Stimulated activated CD4-positive, alpha-beta T cell treated with anti-CD3 and anti-CD28 coated beads, Interleukin-4, amount 100 ng/mL, for 24 hours (primary cell): ENCODE measurements at places on chromosomes 3 and 15.

DNA sequence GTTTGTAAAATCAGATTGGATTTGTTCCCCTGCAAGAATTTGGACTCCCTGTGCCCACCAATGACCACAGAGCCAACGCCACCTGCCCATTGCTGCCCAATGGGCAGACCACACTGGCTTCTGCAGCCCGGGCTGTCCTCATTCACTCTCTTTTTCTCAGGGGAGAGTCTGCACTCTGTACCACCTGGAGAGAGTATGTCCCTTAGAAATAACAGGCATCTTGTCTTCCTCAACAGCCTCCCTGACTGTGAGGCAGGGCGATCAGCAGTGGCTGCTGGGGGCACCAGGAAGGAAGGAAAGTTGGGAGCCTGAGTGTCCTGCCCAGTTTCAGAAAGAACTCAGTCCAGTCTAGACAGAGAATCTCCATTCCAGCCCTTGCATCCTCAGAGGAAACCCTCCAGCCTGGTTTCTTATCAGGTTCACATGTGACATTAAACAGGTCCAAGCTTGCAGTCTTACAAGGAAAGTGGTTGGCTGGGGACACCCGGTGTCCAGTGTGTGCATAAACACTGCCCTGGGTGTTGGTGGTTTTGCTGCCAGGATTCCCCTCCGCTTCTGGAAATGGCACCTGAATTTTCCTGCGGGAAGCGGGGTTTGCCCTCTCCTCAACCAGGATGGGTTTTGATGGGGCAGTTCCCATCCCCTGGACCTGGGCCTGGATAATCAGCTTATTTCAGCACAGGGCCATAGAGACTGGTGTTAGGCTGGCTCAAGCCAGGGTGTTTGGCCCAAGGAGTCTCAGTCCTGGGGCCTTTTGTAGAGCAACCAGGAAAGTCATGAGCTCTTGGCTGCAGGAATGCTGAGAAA lies 37.2 kb downstream of the SSUH2 start:
- DNase-seq, result no peak

- DNase-seq, result no peak
Observed at GRCh38 chr3:170330366-170330765, 27.1 kb upstream of the SKIL start.

DNA sequence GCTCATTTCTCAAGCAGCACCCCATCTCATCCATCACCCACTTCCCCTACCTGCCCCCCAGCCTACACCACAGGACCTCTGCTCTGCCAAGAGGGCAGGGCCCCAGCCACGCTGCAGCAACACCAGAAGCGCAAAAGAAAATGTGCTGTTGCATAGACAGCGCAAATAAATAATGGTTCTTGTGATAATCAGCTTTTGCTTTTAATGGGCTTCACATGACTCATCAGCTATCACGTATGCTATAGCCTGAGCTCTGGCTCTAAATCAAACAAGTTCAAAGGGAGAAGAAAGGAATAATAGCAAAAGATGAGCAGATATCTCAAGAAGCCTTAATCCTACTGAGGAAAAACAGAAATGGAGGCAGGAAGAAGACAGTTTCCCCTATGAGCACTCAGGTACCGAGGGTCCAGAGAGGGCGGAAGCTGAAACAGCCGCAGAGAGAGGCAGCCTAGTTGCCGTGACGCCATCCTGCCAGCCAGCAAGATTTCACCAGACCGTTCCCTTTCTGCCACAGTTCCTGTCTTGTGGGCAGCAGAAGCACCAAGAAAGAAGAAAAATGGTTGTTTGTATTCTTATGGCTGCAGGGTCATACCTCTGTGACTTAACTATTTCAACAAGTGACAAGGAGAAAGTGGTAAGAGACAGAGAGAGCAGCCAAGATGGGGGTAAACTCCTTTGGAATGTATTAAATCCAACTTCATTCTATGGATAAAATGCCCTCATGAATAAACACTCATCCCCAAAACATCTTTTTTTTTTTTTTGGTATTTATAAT lies 22.0 kb downstream of the RAB27A start:
- peak; percentile 63 for DNase-seq

DNA sequence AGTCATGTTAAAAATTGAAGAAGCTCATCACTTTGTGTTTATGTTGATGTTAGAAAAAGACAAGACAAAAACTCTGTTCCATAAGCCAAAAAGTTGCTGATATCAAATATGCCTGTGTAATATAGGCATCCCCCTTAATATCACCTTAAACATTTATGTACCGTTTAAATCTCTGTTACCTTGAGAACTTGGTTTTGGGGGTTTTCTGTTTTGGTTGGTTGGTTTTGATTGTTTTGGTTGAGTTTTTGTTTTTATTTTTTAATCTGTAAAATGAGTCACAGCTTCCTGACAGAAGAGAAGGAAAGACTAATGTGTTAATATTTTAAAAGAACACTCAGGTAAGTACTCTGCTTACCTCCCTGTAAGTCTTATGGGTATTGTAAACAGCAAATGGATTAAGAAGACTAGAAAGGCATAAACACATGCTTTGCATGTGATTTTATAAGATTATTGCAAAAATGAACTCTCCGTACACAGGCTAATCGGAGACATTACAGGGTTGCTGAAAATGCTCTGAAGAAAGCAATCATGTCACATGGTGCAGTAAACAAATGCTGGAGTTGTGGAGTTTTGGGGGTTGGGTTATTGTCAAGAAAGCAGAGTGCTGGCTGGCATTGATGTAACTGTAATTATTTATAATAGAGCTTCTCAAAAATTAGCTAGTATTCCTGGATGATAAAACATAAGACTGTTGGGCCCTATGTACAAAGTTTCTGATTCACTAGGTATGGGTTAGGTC lies 69.5 kb upstream of the MBNL1 start:
- DNase-seq, result no peak

DNA sequence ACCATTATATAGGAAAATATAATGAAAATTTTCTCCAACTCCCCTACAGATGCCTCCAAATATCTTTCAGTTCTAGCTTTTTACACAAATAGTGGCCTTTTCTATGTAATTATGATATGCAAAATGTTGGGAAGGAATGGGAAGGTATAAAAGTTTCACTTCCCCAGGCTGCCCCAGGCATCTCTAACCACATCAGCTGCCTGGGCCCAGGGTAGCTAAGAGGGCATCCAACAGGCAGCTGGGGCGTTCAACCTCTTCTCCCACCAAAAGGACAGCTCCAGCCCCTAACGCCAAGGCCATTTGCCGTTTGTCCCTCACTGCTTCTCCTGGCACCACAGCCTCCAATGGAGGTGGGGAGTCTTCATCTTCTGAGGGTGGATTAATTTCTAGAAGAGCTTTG lies 188.1 kb upstream of the TSC22D2 start:
- DNase-seq, result no peak

- DNase-seq, result no peak
Observed at GRCh38 chr3:142777927-142778326, 54.1 kb downstream of the TRPC1 start.

DNA sequence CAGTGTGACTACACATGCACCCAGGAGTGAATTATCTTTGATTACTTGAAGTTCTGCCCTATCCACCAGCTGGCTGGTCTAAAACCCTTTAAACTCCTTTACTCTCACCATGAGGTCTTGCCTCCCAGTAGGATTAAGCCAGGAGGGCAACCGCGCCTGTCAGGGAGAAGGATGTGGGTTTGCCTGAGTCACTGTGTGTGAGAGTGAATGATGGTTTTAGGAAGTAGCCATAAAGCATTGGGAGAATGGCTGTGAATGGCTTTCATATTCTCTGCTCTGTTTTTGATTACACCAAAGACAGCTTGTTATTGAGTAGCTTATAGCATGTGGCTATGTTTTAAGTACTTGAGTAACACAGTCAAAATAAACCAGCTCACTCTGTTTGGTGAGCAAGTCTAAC lies 637.7 kb upstream of the TBL1XR1 start:
- no peak for DNase-seq

- DNase-seq, result no peak
Observed at GRCh38 chr3:15315003-15315402, 17.4 kb downstream of the SH3BP5 start.

DNA sequence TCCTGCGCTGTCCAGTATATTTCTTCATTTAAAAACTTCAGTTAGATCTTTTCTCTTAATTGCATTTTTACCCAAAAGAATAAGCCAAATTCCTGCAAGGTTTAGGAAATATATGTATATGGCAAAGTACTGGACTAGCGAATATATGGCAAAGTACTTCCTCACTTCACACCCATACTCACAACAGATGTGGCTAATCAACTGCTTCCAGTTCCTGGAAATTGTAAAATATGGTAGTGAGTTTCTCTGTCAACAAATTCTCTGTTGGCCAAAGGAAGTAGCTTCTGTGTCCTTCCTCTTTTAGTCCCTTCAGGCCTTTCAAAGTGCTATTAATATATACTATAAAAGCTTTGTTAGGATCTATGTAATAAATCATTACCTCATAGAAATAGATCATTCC lies 22.0 kb downstream of the GPR15 start:
- no peak for DNase-seq

DNA sequence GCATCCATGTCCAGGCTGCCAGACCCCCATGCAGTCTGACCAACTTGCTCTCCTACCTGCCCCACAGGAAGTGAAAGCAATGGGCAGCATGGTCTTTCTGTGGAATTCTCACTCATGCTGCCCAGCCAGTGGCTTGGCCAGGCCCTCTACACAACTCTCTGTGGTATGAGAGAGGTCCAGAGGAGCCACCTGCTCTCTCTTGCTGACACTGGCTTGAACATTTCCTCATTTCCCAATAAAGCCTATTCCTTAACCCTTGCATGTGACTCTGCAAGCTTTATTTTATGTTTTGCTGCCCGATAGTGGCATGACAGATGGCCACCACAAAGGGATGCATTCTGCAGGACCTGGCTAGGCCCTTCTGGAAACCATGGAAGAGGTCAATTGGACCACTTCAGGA lies 53.8 kb downstream of the CCR1 start:
- no peak for DNase-seq

- no peak for DNase-seq
Observed at GRCh38 chr15:50046159-50046558, 72.9 kb downstream of the ATP8B4 start.

DNA sequence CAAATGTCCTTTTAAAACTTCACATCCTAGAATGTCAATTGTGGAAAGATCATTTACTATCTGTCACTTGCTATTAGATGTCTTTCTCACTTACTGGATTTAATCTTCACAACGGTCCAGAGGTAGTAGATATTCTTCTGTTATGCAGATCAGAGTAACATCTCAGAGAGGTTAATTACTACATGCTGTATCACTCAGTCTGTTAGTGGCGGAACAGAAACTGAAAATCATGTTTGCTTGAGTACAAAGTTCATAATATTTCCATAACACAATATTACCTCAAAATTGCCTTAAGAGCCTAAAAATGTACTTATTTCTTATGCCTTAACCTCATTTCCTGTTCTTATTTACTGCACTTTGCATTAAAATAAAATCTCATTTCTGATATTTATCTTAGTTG lies 28.6 kb upstream of the GPR149 start:
- DNase-seq, result no peak

- no peak for DNase-seq
Observed at GRCh38 chr15:90822204-90822955, 46.0 kb upstream of the FURIN start.

- DNase-seq, result no peak
Observed at GRCh38 chr3:167484551-167484950, 10.7 kb upstream of the SERPINI2 start.

GRCh38 chr3:138835397-138835757 lies 649 bp upstream of the PIK3CB start:
- no peak for DNase-seq

- DNase-seq, result no peak
Observed at GRCh38 chr3:63934041-63934866, 22.1 kb upstream of the SCAANT1 start.

GRCh38 chr3:105139881-105140560 lies 226.7 kb upstream of the ALCAM start:
- DNase-seq, result no peak

DNA sequence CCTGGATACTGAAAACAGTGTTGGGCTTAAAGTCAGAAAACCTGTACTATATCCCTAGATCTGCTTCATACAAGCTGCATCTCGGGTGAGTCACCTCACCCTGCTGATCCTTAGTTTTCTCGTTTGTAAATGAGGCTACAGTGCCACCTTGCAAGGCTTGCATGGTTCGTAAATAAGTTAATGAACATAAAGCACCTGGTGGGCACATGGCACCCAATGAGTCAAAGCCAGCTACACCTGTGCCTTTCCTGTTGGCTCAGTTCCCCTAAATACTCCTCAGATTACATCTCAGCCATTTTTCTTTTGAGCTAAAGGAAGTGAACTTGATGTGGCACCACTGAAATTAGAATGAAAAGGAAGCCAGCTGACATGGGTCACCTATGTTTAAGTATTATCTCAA lies 26.5 kb downstream of the RTP1 start:
- no peak for DNase-seq

DNA sequence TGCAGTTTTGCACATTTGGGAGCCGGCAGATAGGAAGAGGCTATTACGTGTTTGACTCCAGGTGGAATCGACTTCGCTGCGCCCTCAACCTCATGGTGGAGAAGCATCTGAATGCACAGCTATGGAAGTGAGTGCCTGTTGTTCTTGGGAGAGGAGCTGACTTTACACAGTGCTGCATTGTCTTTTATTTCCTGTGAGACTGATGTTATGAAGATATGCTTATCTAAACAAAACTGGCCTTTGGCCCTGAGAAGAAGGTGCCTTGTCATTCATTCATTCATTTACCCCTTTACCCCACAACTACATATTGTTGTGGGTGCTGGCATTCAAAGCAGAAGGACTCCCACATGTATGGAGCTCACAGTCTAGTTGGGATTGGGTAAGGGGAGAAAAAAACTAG lies 32.6 kb downstream of the PSMD6 start:
- DNase-seq, result no peak

GRCh38 chr3:182364723-182365650 lies 428.3 kb upstream of the ATP11B start:
- DNase-seq, result no peak

DNA sequence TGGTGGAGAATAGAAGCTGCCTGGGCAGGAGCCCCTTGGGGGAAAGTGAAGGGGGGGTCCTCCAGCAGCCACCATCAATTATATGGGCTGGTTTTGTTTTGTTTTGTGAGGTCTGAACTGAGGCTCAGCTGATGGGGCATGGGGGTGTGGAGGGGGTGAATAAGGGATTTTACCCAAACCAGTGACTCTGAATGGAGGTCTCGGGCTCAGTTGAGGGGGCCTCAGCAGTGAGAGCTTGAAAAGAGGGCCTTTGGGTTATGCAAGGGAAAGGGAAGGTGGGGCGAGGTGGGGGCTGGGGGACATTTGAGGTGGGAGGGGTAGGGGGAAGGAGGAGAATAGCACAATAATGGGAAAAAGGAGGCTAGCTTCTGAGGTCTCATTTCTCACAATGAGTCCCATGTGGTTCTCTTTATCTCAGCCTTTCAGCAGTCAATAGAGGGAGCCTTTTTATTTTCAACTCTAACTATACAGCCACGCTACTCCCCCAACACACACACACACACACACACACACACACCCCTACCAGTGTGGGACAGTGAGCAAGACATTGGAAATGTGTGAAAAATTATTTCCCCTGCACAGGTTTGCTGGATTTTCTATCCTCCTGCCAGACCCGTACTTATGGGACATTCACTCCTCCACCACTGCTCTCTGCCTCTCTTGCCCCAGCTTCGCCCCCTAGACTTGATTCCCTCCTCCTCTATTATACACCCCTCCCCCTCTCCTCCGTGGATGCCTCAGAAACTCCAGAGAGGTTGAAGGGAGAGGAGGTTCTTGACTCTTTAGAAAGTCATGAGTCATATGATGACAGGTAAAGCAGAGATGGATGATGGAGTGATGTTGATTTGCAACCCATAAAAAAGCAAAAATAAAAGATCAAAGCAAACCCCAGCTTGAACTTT lies 96.0 kb downstream of the GTPBP8 start:
- no peak for DNase-seq

GRCh38 chr15:70299931-70300869 lies 202.5 kb upstream of the TLE3 start:
- DNase-seq, result peak; percentile 76

- DNase-seq, result no peak
Observed at GRCh38 chr15:62416526-62416925, 251.4 kb upstream of the C2CD4B start.
